GOT3 (cell line): ENCODE measurements at places on chromosomes 6 and 20.

DNA sequence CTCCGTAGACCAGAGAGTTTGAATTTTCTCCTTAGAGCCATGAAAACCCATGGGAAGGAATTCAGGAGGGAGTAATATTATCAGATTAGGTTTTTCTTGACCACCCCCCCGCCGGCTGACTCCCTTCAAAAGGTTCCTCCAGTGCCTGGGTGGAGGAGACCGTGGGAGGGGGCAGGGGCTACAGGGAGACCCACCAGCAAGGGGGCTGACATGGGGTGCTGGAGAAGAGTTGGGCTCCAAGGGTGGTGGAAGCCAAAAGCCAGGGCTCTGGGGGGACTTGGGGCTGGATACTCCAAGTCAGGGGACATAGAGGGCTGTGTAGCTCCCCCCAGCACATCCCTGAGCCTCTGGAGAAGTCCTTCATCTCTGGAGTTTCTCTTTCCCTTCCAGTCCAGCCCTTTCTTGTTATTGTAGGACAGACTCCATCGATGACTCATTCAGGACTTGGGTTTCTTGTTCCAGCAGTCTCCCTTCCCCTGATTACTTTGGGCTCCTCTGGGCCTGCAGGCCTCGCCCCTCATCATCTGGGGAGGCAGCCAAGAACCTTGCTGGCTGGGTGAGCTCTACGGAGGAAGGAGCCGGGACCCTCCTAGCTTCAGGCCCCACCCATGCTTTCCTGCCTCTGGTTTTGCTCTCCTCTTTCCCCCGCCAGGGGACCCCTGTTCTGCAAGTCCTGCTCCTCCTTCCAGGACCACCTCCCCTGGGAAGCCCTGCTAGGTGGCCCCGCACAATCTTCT, 10.5 kb upstream of the KIAA1755 start:
- no peak for DNase-seq

GRCh38 chr6:48765352-48765961, 654.5 kb upstream of the PTCHD4 start:
- DNase-seq: no peak

GRCh38 chr6:41284726-41285125, 1.8 kb downstream of the TREM1 start:
- DNase-seq: no peak

- no peak for DNase-seq
Observed at GRCh38 chr6:52352239-52353018, 9.5 kb upstream of the PAQR8 start.
